ENCODE measurements at places on chromosomes 7 and 10.

GRCh38 chr7:132423594-132424200 is 152.6 kb downstream of the PLXNA4 start:
- no peak for DNase-seq

DNA sequence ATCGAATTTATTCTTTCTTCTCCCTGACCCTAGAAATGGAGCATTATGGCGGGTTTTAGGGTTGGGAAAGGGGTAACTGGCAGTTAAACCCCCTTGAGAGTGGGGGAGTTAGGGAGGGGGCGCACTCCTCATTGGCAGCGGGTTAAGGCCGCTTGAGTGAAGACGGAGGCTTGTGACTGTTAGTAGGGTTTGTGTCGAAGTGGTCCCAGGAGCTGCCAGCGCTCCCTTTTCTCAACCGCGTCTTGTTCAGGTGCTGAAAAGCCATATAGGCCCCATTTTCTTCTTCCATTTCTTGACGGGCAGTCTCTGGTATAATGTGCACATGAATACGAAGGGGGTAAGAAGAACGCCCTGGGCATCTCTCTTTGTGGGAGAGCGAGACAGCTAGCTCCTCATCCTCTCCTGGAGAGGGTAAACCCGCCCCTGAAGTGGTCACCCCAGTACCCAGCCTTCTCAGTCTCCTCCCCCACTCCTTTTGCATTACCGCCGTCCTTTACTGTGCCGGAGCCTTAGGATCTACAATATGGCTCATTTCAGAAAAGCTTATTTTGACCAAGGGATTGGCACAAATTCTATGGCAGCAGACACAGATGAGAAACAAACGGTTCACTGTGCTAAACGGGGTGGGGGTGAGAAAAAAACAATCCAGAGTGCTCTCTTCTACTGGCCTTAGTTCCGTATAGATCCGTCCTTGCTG is 836 bp downstream of the KMT2E start:
- peak; percentile 18 for DNase-seq

GRCh38 chr7:103542470-103542869 is 96.5 kb upstream of the SLC26A5 start:
- DNase-seq = no peak

GRCh38 chr7:140674899-140675701 is 2.4 kb downstream of the ADCK2 start:
- DNase-seq = peak; percentile 25

DNA sequence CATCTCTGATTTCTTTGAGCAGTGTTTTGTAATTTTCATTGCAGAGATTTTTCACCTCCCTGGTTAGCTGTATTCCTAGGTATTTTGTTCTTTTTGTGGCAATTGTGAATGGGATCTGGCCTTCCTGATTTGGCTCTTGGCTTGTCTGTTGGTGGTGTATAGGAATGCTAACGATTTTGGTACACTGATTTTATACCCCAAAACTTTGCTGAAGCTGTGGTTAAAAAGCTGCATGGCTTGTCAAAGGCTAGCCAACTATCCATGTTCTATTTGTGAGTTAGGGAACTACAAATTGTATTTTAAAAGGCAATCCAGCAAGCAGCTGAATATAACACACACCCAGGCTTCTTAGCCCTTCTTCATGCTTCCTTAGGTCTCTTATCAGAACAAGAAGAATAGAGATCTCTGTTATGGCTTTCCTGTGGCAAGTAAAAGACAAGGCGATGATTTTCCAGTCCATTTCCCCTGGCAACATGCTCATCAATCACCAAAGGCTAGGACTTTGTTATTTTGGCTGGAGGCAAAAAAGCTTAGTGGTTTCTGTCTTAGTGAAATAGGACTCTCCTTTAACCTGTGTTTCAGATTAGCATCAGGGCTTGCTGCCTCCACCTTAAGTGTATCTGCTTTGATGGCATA is 77.5 kb downstream of the CDK6 start:
- peak; percentile 91 for DNase-seq

DNA sequence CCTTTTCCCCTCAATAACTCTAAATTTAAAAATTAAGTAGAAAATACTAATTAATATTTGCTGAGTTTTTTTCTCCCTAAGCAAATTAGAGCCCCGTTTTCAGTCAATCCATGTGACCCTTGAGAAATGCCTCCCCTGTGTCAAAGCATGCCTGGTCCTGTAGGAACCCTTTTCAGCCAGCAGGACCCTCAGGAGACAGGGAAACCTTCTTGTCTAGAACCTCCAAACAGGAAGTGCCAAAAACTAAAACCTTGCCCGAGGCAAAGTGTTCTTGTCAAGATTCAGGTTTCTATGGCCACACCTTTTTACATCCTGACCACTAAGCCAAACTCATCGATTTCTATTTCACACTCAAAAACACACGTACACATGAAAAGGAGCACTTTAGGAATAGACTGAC is 60.1 kb upstream of the NFE2L3 start:
- no peak for DNase-seq

DNA sequence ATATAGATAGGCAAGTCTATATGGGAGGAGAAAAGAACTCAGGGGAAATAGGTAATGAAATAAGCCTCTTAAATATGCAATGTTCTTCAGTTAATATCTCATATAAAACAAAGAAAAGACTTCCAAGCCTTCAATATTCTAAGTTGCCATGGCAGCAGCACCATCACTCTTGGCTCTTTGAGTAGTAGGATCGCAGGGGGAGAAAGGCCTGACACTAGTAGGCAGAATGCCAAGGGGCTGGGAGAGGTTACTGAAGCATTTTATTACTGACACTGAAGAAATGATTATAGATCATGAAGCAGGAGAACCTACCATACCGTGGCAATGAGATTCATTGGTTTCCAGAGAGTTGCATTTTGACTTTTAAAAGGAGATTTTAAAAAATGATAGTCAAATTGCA is 193.9 kb downstream of the NXPH1 start:
- DNase-seq = no peak

GRCh38 chr10:70295321-70295720 is 11.5 kb upstream of the NPFFR1 start:
- DNase-seq = no peak

GRCh38 chr7:107902381-107902780 is 11.4 kb downstream of the DLD start:
- peak; percentile 31 for DNase-seq

DNA sequence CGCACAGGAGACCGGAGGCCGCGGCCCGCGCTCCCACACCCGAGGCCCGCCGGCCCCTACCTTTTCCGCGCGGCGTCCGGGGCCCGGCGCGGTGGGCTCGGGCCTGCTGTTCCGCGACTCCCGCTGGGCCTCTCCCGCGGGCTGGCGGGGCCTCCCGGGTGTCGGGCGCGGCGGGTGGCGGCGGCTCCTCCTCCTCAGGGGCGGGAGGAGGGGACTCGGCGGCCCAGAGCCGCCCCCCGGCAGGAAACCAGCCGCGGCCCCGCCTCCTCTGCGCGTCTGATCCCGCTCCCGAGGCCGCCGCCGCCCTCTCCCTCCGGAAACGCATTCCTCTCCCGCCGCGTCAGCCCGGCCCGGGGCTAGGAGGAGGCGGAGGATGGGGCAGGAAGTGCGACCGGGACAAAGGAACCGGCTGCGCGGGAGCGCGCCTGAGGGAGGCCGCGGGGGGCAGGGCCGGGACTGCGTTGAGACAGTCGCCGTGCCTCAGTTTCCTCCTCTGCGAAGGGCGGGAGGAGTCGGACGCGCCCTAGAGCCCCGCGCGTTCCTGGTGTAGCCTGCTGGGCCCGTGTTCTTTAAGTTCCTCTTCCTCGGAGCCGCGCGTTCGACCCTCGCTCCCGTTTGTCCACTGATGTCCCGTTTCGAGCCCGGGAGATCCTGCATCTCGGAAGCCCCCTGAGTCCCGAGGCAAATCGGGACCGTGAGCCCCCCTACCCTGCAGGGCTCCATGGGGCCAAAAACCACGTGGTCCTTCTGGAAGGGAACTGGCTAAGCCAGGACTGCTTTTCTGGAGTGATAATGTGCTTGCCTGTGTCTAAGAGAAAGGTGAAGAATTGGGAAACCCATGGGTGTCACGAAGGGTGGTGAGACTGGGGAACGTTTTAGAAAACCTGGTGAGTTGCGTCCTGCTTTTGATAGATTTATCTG is at the start of gene ITGB1:
Gene ITGB1 (minus strand): TSS at position 146 of the 921 bp plus-strand sequence. CDS start 22,672 bp downstream, outside the sequence.
- DNase-seq = peak; percentile 87

DNA sequence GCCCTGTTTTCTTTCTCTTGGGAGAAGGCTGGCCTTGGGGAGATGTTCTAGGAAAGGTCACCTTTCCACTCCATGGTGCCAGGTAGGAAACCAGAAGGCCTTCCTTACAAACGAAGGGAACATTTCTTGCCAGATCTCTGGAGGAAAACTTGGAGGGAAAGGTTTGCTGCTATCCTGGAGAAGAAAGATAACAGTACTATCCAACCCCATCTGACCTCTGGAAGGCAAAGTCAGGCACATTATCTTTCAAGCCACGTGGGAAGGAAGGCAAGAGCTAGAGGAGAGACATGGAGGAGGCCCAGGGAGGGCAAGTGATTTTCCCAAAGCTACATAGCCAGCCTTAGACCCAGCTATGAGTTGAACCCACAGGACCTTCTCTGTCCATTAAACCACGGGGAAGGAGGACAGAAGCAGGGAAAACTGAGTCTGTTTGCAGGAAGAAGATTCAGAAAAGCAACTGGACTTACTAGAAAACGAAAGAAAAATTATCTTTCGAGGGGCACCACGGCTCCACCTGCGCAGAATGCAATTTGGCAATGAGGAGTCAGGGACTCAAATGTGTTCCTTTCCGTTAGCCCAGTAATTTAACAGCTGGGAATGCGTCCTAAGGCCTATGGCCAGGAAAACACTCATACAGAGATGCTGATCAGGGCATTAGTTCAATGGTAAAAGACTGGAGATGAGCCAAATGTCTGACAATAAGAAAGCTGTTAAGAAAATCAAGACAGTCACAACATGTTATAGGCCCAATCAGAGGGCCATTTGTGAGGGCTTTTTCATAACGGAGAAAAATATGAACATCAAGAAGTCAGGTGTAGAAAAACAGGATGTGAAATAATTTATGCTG is 32.0 kb upstream of the PSAP start:
- peak; percentile 32 for DNase-seq

DNA sequence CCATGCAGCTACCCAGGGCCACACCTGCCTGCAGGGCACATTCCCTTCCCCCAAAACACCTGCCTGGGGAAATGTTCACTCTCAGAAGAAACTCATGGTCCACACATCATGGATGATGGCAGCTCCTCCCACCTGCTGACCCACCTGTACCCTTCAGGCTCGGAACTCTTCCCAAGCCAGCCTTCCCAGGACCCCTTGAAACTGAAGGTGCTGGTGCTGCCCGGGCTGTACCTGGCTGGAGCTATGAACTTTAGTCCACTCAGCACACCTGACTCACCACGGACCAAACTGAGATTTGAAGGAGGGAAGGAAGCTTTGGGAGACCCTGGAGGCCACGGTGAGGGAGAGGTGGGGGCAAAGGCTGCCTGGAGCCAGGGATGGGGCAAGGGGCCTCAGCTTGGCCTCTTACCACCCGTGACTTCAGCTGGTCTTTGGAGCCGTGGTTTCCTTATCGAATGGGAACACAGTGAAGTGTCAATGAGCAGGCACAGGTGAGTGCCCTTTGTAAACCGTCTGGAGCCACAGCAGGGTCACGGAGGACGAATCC is 30.1 kb upstream of the INPP5A start:
- no peak for DNase-seq

DNA sequence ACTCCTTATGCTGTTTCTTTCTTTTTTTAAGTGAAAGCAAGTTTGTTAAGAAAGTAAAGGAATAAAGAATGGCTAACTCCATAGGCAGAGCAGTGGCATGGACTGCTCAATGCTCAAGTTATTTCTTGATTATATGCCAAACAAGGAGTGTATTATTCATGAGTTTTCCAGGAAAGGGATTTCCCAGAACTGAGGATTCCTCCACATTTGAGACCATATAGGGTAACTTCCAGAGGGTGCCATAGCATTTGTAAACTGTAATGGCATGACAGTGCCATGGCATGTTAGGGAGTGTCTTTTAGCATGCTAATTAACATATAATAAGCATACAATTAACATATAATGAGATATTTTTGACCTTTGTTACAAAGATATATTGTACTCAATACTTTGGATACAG is 1034.5 kb upstream of the PHF14 start:
- DNase-seq = peak; percentile 14

DNA sequence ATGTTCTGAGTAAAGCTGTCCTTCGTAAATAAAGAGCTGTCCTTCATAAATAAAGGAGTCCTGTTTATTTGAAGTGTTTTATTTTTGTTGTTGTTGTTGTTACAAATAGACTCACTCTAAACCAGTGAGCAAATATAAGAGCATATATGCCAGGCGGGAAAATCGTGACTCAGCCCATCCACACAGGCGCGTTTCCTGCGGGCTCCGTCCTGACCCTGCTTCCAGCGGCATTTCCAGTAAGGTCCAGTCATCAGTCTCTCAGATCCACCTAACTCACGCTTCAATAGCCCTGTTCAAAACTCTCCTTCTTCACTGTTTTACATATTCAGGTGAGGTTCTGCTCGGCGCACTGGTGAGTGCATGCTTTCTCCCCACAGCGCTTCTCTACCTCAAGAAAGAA is 277.2 kb upstream of the ADARB2 start:
- DNase-seq = no peak

DNA sequence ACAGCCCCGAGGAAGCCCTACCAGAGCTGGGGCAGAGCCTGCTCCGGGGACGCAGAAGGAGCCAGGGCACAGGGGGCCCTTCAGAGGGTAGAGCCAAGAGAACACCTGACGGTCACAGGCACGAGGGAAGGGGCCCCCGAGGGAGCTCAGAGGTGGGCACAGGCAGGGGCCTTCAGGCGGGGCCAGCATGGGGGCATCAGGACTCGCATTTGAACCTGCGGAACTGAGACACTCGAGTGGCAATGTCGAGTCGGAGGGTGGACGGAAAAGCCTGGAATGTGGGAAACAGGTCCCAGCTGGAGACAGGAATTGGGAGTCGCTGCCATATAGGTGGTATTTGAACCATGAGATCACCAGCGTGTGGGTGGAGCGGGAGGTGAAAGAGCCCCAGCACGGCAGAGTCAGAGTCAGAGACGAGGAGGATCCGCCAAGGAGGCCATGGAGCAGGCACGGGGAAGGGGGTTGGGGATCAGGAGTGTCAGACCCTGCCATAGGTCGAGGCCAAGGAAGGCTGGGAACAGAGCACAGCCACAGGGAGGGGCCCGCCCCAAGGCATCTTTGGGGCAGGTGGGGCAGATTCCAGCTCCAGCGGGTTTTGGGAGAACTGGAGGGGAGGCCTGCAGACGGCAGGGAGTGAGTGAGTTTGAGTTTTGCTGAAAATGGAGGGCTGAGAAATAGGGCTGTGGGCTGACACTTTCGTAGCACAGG is 13.8 kb downstream of the STK32C start:
- no peak for DNase-seq

- DNase-seq = peak; percentile 51
Observed at GRCh38 chr7:3367261-3367660, 66.2 kb downstream of the SDK1 start.

- no peak for DNase-seq
Observed at GRCh38 chr10:44847110-44847509, 64.0 kb upstream of the TMEM72 start.

GRCh38 chr10:94440096-94440495 is 37.8 kb downstream of the TBC1D12 start:
- DNase-seq = no peak

Measured in astrocyte (in vitro differentiated cells and primary cell).